H54 (cell line): ENCODE measurements at places on chromosomes 5 and 9.

DNA sequence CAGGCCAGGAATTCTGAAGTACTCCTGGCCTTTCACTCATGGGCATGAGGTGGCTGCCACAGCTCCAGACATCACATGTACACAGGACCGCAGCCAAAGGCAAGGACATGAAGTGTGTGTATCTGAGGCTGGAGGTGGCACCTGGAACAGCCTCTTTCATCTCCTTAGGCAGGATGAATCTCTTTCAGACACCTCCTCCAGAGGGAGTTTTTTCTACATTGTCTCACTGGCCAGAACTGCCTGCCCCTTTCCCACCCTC is 142.8 kb downstream of the BARX1 start:
- DNase-seq, result no peak

DNA sequence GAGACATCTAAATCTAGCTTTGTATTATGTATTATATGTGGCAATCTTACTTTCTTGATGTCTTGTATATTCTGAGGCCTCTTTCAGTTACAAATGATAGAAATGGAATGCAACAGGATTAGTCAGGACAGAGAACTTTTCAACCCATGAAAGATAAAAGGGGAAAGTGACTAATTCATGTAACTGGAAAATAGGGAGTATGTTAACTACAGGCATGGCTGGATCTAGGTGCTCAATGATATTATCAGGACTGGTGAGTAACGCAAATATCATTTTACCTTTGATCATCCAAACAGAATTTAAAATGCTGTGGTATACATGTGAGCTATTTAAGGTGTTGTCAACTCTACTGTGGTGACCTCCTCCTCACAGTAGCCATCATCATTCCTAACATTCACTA is 215.7 kb upstream of the GLRA1 start:
- DNase-seq, result no peak

DNA sequence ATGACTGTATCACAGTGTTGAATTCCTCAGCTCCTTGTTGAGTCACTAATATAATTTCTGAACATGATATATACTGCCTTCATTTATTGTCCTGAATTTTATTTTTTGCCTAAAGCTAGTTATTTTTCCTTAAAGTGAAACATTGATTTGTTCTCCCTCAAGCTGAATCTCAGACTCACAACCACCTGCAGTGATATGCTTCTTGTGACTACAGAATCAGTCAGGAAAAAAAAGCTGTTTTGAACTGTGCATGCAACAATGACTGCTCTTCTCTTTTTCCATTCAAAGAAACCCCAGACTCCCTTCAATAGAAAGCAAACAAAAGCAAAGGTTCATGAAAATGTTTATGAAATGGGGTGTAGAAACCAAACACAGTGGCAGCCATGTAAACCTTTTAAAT is 470.2 kb upstream of the CHD1 start:
- DNase-seq, result no peak

DNA sequence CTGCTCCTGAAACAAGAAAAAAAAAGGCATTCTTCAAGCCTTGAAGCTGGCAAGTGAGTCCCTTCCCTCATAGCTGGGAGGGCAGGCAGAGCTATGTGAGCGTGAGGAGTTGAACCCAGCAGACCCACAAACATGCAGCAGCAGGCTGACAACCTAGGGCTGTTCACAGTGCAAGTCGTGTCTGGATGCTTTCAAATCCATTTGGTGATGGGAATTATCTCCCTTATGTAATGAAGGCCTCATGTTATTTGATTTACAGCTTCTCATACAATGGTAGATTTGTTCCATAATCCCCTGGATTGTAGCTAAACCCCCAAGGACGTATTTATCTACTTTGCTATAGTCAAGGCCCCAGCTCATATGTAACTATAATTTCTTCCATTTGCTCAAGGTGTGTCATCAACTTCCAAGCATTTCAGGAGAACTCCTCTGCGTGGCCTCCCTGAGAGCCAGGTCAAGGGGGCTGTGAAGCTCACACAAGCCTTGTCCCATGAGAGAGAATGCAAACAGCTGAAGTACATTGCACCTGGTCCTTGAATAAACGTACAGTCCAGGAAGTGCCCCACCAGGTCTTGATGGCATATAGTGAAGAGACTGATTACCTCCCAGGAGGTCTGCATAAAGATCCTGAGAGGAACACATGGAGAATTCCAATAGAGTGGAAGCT is 124.8 kb upstream of the SLC1A3 start:
- no peak for DNase-seq

GRCh38 chr9:83501565-83501964 is 36.6 kb downstream of the FRMD3 start:
- no peak for DNase-seq

GRCh38 chr5:109126481-109126880 is 283.3 kb downstream of the PJA2 start:
- no peak for DNase-seq
